Kidney (tissue), 22 donors: ENCODE measurements at places on chromosomes 6 and 20. TPM values are rescaled to one million over a fixed set of nuclear protein-coding genes. Genes with fewer than 3 reads are reported as not detected.

Gene B3GAT2
- not detected for total RNA-seq

Gene RAMACL
- 1.9 TPM for total RNA-seq

Gene HLA-DQB1
- 13.8 TPM for total RNA-seq

GRCh38 chr6:52790861-52791260 is 12.8 kb downstream of the GSTA1 start:
- H3K36me3 ChIP-seq: peaks cover 14% of the 10 kb centered on the region
- H3K27me3 ChIP-seq: no peaks in the 10 kb centered on the region
- no peak for DNase-seq
- no peak overlapping the region for H3K4me3 ChIP-seq

DNA sequence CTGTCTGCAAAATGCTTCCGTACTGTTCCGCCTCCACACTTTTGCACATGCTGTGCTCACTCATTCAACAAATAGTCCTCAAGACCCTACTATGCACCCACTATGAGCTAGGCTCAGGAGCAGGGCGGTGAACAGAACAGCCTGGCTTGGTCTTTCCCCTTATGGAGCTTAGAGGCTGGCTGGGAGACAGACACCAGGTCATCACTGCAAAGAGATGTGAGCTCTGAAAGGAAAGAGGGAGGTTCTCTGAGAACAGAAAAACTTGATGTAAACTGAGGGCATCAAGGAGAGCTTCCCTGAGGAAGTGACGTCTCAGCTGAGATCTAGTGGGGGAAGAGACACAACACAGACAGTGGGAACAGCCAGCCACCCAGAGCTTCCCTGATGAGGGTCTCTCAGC is 31.0 kb upstream of the TGM2 start:
- H3K4me3 ChIP-seq: no peak overlapping the region
- no peak for DNase-seq
- H3K36me3 ChIP-seq: no peaks in the 10 kb centered on the region
- no peaks in the 10 kb centered on the region for H3K4me1 ChIP-seq
- no peaks in the 10 kb centered on the region for H3K27me3 ChIP-seq
- no peak overlapping the region for H3K27ac ChIP-seq

Gene BPHL
- total RNA-seq: 28.9 TPM

DNA sequence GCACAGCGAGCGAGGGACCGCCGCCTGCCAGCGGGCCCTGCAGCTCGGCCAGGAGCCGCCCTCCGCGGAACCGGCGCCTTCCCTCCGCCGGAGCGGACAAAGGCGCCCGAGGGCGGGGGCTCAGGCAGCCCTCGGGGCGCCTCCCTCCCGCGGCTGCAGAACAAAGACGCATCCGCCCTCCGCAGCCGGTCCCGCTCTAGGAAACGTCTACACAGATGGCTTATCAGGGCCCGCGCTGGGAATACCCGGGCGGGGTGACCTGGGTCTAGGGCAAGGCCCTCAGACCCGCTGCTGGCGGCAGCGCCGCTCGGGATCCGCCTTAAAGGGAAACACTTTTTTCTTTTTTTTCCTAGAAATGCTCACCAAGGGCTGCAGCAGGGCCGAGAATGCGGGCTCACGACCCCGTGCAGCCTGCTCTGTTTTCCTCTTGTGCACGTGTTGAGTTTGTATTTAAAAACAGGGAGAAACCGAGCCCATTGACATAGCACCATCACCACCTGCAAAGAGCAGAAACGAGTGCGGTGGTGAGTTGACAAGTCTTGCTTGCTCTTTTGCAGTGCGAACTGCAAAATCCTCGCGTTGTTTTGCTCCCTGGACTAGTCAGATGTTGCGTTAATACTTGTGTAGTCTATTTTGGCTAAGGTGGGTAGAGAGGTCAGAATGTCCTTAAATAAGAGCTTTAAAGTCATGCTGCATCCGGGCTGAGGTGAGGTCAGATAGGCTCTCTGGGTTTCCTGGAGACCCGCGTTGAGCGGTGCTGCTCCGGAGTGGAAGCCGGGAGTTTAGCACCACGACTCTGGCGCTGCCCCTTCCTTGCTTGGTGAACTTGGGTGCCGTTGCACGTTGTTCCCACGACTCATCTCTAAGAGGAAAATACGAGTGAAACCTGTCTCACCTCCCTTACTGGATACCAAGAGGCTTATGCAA is 1.1 kb upstream of the RPS6KA2 start:
- H3K4me1 ChIP-seq: peaks cover 9% of the 10 kb centered on the region
- no peaks in the 10 kb centered on the region for H3K27me3 ChIP-seq
- H3K4me3 ChIP-seq: peak overlapping the region; percentile 68
- H3K27ac ChIP-seq: peak overlapping the region; percentile 78
- no peaks in the 10 kb centered on the region for H3K36me3 ChIP-seq
- peak; percentile 85 for DNase-seq

Gene SCUBE3
- total RNA-seq: 4.5 TPM

DNA sequence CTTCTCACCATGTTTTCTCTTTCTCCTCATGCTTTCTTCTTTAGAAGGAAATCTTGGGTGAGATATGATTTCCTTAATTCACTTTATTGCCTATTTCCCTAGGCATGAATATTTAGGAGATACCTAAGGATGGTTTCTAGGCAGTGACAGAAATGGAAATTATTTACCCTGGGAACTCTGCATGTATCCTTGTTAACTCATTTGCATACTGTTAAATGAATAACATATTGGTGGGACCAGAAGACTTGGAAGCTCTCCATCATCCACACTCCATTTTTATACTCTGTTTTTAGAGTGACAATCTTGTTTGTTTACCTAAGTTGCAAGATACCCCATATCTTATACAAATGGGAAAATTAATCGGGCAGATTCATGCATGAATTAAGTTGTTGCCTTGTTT is 285.7 kb downstream of the RNF144B start:
- no peak overlapping the region for H3K4me3 ChIP-seq
- no peaks in the 10 kb centered on the region for H3K4me1 ChIP-seq
- H3K36me3 ChIP-seq: no peaks in the 10 kb centered on the region
- H3K27me3 ChIP-seq: no peaks in the 10 kb centered on the region
- DNase-seq: no peak

- H3K27me3 ChIP-seq: no peaks in the 10 kb centered on the region
- no peak overlapping the region for H3K4me3 ChIP-seq
- no peaks in the 10 kb centered on the region for H3K36me3 ChIP-seq
- H3K4me1 ChIP-seq: no peaks in the 10 kb centered on the region
Measured at GRCh38 chr6:129047834-129048233, 164.9 kb downstream of the LAMA2 start.

DNA sequence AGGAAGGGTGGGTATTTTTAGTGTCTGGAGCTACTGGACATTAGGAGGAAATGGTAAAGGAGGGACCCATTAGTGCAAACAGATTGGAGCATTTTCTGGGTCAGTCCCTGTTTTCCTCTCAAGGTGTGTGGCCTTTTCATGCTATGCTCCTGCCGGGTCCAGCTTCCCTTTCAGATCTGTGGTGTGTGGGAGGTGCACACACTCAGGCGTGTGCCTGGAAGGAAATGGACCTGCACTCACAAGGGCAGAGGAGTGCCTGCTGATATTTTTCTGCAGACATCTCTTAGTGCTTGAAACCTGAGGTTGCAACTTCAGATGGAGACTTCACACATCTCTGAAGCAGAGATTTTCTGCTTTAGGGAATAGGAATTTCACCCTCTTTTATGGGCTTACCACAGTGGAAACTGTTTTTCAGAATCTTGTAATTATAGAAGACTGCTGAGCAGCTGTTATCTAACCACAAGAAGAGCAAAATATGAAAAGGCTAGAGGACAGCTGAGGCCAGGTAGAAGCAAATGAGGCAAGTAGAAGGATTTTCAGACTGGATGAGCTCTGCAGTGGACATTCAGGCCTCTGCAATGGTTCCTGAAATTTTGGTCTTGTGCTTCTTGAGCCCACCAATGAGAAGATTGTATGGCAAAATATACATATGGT is 764.3 kb downstream of the QKI start:
- H3K27ac ChIP-seq: no peak overlapping the region
- H3K4me1 ChIP-seq: no peaks in the 10 kb centered on the region
- H3K27me3 ChIP-seq: no peaks in the 10 kb centered on the region
- DNase-seq: peak; percentile 58
- no peaks in the 10 kb centered on the region for H3K36me3 ChIP-seq
- H3K4me3 ChIP-seq: no peak overlapping the region

- no peaks in the 10 kb centered on the region for H3K27me3 ChIP-seq
- H3K27ac ChIP-seq: no peak overlapping the region
- no peaks in the 10 kb centered on the region for H3K36me3 ChIP-seq
- DNase-seq: no peak
Measured at GRCh38 chr6:29899281-29899680, 43.1 kb upstream of the HLA-A start.

DNA sequence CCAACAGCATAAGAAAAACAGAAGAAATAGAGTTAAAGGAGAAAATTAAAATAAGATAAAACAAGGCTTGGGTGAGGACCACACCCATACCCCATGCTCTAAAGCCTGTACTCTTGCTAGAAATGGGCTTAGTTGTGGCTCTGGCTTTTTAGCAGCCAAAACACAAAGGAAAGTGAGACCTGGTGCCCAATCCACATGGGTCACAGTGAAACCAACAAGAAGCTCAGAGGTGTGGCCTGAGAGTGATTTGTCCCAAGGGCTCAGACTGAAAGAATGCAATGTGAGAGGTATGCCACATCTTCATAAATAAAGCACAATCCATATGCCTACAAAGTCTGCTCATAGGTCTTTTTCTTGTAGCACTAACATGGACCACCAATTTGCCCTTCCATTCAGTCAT is 21.1 kb downstream of the HM13 start:
- DNase-seq: no peak
- H3K27ac ChIP-seq: no peak overlapping the region
- H3K36me3 ChIP-seq: peaks cover 39% of the 10 kb centered on the region
- H3K4me3 ChIP-seq: no peak overlapping the region

Gene C6orf141
- 2.2 TPM for total RNA-seq

Gene IRF4
- 23.7 TPM for total RNA-seq

DNA sequence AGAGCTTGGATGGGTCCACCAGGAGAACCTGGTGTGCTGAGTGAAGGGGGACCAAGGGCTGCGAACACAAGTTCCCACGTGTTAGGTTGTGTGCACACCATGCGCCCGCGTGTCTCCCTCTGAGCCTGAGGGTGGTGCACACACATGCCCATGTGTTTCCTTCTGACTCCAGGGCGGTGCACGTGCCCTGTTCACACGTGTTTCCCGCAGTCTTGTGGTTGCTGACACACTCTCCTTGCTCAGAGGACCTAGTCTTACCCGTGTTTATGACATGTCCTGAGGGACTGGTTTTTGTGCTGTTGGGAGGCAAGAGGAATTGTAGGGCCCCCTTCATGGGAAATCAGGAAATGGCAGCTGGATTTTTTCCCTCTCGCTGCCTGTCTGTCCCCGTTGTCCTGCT is 36.3 kb upstream of the PCMTD2 start:
- no peaks in the 10 kb centered on the region for H3K27me3 ChIP-seq
- no peaks in the 10 kb centered on the region for H3K36me3 ChIP-seq
- H3K4me3 ChIP-seq: no peak overlapping the region
- DNase-seq: no peak
- H3K27ac ChIP-seq: no peak overlapping the region
